ENCODE measurements at places on chromosomes 1 and 21. TPM values are rescaled to one million over a fixed set of nuclear protein-coding genes. Genes with fewer than 3 reads are reported as not detected.

Gene CHI3L1
- total RNA-seq, result not detected

Gene IVL
- total RNA-seq, result not detected

Gene PTPRF
- 0.61 TPM for total RNA-seq

Gene GPR61
- total RNA-seq, result not detected

Gene APOBEC4
- total RNA-seq, result not detected

Gene RASAL2
- not detected for total RNA-seq

DNA sequence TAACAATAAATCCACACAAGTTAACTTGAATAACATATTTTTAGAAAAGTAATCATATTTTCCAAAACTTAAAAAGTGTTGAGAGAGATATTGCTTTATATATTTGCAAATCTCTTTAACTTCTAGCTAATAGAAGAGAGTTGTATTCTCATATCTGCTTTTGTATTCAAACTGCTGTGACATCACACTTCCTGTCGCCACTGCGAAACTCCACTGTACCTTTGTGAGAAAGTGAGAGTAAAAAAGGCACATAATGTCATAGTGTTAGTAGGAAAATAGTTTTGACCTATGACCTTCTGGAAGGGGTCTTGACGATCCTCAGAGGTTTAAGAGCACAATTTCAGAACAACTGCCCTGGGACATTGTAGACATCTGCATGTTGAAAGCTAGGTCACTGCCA lies 21.6 kb downstream of the AK5 start:
- no peak overlapping the region for H3K27ac ChIP-seq
- H3K4me3 ChIP-seq, result no peak overlapping the region
- peaks cover 2% of the 10 kb centered on the region for H3K4me1 ChIP-seq
- H3K36me3 ChIP-seq, result peaks cover 1% of the 10 kb centered on the region
- H3K27me3 ChIP-seq, result no peaks in the 10 kb centered on the region

DNA sequence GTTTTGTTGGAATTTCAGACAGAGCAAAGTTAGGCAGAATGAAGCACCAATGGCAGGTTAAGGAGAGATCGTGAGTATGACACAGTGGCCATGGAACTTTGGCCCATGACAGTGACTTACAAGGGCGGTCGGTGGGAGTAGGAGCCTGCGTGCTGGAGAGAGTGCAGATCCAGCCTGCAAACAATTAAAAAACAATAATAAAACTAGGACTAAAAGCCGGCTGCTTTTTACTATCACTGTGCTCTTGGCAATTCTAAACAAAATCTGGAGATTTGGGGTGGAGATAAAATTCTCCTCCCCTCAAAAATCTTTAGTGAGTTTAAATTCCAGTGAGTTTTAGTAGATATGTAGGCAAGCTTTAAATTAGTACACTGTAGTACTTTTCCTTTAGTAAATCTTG lies 96.9 kb downstream of the DHRS3 start:
- peaks cover 22% of the 10 kb centered on the region for H3K36me3 ChIP-seq
- no peak for DNase-seq
- H3K4me1 ChIP-seq, result peaks cover 23% of the 10 kb centered on the region
- H3K27ac ChIP-seq, result no peak overlapping the region
- H3K4me3 ChIP-seq, result no peak overlapping the region
- no peaks in the 10 kb centered on the region for H3K27me3 ChIP-seq

- peaks cover 44% of the 10 kb centered on the region for H3K4me1 ChIP-seq
- no peak for DNase-seq
- H3K4me3 ChIP-seq, result peak overlapping the region; percentile 19
- H3K27me3 ChIP-seq, result peaks cover 48% of the 10 kb centered on the region
Observed at GRCh38 chr1:61080413-61081143, 1.8 kb upstream of the NFIA start.

GRCh38 chr1:109787211-109787844 lies 23.6 kb upstream of the EPS8L3 start:
- peaks cover 65% of the 10 kb centered on the region for H3K4me1 ChIP-seq
- no peak for DNase-seq
- H3K27ac ChIP-seq, result no peak overlapping the region
- H3K4me3 ChIP-seq, result no peak overlapping the region
- H3K27me3 ChIP-seq, result no peaks in the 10 kb centered on the region

GRCh38 chr1:230127105-230128054 lies 60.3 kb downstream of the GALNT2 start:
- peaks cover 3% of the 10 kb centered on the region for H3K36me3 ChIP-seq
- no peaks in the 10 kb centered on the region for H3K27me3 ChIP-seq
- H3K4me3 ChIP-seq, result peak overlapping the region; percentile 34

DNA sequence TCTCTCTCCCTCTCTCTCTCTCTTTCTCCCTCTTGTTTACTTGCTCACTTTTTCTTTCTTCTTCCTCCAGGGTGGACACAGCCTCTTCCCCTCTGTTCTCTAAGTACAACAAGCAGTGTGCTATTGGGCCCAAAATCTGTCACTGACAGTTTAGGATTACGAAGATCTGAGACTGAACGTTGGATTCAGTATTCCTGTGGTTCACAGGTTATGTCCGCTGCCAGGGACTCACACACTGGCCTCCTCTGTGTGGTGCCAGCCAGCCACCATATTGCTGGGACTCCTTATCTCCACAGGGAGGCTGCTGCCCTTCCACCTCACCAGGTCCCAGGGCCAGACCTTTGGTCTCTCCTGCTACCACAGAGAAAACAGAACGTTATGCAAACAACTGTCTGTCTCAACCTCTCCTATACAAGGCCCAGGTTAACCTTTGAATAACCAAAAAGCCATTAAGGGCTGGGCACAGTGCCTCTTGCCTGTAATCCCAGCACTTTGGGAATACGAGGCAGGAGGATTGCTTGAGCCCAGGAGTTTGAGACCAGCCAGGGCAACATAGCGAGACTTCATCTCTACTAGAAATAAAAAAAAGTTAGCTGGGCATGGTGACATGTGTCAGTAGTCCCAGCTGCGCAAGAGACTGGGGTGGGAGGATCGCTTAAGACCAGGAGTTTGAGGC lies 171.9 kb upstream of the RAB4A start:
- H3K27me3 ChIP-seq, result peaks cover 10% of the 10 kb centered on the region
- no peak for DNase-seq
- no peak overlapping the region for H3K4me3 ChIP-seq
- H3K36me3 ChIP-seq, result no peaks in the 10 kb centered on the region
- no peak overlapping the region for H3K27ac ChIP-seq

DNA sequence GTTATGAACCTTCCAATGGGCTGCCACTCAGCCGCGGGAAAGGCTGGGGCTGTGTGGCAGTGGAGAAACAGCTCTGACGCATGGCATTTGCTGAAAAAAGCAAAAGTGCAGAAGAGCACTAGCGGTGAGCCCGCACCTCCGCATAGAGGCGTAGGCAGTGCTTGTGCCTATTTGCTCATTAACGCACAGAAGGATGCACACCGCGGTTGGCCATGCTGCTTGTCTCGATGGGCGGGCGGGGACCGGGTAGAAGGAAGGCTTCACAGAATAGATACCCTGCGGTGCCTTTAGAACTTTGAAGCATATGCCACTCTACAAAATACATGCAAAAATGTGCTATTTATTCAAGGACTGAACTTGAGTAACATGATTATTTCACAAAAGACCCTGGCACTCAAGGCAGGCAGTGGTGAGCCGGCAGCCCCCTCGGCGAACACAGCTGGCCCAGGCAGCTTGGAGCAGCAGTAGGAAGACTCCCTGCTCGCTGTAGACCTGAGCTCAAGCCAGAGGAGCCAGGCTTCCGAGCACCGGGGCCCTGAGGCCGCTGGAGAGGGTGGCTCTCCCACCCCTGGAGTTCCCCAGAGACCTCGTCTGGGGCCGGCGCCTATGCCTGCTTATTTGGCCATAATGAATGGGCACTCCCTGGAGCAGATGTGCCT lies 71.5 kb downstream of the SIK1 start:
- H3K4me1 ChIP-seq, result peaks cover 40% of the 10 kb centered on the region
- H3K4me3 ChIP-seq, result no peak overlapping the region
- H3K27ac ChIP-seq, result peak overlapping the region; percentile 6
- no peaks in the 10 kb centered on the region for H3K27me3 ChIP-seq

DNA sequence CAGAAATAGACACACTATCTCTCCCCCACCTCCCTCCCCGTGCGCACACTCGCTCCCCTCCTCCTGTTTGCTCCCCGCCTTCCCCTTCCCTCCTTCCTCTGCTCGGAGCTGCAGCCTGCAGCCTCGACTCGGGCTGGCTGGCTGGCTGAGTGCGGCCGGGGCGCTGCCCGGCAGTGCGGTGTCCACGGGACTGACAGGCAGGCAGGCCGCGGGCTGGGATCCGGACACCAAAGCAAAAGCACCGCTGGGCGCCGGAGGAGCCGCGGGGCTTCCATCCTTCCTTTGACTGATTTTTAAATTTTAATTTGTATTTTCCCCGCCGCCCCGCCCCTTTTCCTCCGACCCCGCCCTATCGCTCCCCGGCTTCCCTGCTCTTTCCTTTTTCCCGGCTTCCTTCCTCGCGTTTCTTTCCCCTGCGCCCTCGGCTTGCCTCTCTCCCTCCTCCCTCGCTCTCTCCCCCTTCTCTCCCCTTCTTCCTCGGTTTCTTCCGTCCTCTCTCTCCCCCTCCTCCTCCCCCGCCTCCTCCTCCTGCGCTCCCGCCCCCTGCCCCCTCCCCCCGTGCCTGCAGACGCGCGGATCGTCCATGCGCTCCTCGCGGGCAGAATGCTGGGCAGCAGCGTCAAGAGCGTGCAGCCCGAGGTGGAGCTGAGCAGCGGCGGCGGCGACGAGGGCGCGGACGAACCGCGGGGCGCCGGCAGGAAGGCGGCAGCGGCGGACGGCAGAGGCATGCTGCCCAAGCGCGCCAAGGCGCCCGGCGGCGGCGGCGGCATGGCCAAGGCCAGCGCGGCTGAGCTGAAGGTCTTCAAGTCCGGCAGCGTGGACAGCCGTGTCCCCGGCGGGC lies 109.4 kb downstream of the NAV1 start:
- H3K27me3 ChIP-seq, result peaks cover 45% of the 10 kb centered on the region
- DNase-seq, result no peak
- no peaks in the 10 kb centered on the region for H3K36me3 ChIP-seq
- no peaks in the 10 kb centered on the region for H3K4me1 ChIP-seq
- H3K4me3 ChIP-seq, result no peak overlapping the region

GRCh38 chr1:179052776-179053175 lies 27.1 kb downstream of the FAM20B start:
- peaks cover 18% of the 10 kb centered on the region for H3K36me3 ChIP-seq
- DNase-seq, result no peak
- no peaks in the 10 kb centered on the region for H3K27me3 ChIP-seq
- H3K27ac ChIP-seq, result no peak overlapping the region
